ENCODE measurements at places on chromosomes 2 and 18.
A peak's percentile ranks its signal among the peaks of the same experiment; 100 is the strongest.

- DNase-seq, result no peak
Measured at GRCh38 chr18:40607542-40608148, 1347.4 kb upstream of the PIK3C3 start.

DNA sequence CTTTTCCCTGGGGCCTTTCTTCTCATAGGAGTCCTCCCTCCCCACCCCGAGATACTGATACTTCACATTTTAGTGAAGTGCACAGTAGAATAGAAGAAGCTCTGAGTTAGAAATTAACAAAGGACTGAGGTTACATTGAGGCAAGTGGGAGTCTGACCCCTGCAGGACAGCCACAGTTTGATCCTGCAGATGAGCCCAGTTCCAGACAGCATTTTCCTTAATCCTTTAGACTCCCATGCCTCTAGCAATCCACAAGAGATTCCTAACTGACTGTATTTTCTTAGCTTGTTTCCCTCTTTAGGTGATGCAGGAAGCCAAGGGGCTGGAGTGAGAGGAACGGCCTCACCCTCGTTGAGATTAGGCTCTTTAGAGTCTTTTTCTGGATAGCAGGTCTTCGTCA is 204.0 kb downstream of the CYRIA start:
- no peak for DNase-seq

DNA sequence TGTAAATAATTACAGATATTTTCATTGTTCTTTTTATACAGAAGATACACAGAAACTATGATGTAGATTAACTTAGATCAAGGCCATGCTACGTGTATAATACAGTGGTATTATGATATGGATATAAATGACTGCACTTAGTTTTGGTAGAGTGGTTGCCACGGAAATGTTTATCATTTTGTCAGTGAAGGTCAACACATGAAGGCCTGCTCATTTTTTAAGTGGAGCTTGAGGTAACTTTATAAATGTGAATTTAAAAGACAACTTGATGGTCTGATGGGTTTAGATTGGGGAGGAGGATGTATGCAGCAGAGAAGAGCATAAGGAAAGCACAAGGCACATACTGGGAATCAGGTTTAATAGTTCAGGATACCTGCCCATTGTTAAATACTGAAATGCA is 14.4 kb upstream of the BBS5 start:
- no peak for DNase-seq

- no peak for DNase-seq
Measured at GRCh38 chr18:25516747-25517498, 165.0 kb upstream of the ZNF521 start.

DNA sequence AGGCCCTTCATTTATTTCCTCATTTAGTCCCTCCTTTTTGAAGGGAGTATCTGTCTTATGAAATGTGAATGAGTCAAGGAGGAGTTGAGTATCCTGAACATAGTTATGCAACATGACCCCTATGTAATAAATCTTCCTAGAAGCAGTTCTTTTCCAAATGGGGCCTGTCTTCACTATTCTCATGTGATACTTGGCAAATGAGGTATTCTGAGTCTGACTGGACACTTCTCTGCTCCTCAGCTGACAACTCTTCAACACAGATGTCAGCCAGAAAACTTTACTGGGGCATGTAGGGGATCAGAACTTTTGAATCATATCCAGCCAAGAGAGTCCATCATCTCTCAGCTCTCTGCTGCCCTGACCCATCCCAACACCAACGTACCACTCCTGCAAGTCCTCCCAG is 291.6 kb downstream of the ZNF385B start:
- no peak for DNase-seq

GRCh38 chr2:31940920-31941319 is 69.9 kb downstream of the MEMO1 start:
- no peak for DNase-seq

DNA sequence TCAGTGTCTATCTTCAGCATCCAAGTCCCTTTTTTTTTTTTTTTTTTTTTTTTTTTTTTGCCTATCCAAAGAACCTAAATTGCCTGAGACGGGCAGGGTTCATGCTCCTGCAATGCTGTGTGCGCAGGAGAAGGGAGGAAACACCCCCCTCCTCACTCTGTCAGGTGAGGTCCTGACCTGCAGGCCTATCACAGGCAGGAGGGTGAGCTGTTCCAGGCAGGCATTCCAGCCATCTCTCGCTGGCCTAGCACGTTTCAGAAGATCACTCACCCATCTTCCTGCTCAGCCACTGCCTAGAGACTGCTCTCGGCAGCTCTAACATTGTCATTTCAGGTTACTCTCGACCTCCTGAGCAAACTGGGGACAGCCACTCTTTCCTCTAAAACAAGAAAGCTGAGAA is 48.4 kb upstream of the LAPTM4A start:
- DNase-seq, result no peak

DNA sequence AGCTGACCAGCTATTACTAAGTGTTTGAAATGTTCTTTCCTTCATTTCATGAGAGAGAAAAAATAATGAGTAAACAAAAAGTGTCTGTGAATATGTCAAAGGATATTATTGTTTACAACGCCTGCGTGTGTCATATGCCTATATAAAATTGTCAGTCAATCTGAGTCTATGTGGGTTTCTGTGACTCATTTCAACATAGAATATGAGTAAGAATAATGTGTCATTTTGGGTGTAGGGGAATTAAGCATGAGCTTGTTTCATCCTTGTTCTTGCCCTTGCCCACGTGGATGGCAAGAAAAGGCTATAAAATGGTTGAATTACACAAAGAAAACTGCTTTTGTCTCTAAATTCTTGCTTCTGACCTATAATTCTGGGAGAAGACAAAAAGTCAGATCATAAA is 466.0 kb downstream of the PTH2R start:
- DNase-seq, result no peak

DNA sequence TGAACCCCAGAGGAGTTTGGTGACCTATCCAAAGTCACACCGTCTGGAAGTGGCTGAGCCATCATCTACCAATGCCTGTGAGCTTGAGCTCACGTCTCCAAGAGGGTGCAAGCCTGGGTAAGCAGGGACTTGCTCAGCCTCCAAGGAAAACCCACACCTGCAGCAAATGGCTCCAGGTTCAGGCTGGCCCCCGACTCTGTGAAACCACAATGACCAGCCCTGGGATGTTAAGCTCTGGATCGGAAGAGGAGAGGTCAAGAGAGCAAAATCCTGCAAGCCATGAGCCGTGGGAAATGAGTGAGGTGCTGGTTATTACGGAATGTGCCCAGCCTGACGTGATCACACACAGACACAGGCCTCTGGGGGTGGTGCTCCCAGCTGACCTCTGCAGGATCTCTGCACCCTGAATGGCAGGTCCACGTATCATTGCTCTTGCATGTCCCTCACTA is 94.1 kb upstream of the OTOS start:
- no peak for DNase-seq

GRCh38 chr2:98717621-98718020 is 13.3 kb downstream of the MGAT4A start:
- no peak for DNase-seq

DNA sequence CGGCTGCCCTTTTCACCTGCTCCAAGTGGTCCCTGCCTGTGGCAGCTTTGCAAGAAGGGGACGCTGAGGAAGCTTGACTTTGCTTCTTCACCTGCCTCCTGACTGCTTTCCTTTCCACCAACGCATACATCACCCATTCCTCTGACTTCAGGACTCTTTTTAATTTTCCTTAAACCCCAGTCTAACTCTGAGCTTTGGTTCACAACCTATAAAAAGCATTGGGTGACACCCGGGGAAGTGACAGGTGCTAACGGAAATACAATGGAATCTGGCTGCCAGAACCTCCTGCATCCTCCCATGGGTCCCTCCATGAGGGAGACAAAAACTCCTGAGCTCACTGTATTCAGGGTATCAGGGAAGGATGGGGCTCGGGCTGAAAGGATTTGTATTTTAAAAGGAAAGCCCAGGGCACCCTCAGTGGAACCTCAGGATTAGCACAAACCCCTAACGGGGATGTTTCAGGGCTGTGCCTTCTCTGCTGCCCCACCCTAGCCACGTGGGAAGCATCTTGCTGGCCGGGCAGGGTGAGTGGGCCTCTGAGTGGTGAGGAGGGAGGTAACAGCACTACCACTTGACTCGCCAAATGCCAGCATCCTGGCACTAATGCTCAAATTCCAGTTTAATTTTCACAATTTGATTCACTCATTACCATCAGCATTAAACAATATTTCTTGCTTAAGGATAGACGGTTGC is 284.8 kb downstream of the CELF4 start:
- no peak for DNase-seq

GRCh38 chr2:48169141-48169592 is 262.9 kb upstream of the FBXO11 start:
- no peak for DNase-seq

DNA sequence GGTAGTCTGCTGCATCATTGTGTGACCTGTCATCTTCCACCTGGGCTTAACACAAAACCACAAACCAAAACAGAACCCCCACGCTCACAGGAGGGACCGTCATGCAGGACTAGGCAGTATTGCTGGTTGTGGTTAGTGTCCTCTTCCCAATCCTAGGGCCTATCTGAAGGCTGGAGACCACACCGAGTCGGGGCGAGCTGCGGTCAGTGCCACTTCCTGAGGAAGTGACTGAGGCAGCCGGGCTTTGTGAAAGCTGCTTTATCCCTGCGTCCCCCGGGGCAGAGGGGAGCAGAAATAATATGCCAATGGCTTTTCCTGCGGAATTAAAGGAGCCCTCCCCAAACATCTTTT is 22.9 kb downstream of the ZNF532 start:
- no peak for DNase-seq

DNA sequence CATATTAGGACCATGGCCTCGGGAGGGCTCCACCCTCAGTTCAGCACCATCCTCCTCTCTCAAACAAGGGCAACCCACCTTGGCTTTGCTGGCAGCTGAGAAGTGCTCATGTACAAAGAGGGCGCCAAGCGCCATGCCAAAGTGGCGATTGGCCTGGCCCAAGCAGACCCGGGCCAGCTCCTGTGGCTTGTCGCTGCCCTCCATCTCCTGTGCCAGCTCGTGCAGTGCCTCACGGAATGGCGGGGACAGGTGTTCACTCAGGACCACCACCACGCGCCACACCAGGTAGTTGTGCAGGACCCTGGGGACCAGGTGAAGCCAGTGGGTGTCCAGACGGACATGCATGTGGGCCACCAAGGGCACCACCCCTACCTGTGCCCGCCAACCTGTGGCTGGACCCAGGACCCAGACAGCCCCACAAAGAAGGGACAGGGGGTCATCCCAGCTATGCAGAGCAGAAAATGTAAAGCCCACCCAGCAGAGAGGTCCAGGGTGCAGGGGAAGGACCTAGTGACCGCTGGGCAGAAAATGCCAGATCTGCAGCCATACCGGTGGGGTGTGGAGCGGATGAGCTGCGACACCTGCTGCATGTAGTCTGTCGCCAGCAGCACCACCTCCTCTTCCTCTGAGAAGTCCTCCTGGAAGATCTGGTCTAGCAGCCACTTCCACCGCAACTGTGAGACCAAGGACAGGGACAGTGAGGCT is 3.6 kb downstream of the ECEL1 start:
- no peak for DNase-seq

DNA sequence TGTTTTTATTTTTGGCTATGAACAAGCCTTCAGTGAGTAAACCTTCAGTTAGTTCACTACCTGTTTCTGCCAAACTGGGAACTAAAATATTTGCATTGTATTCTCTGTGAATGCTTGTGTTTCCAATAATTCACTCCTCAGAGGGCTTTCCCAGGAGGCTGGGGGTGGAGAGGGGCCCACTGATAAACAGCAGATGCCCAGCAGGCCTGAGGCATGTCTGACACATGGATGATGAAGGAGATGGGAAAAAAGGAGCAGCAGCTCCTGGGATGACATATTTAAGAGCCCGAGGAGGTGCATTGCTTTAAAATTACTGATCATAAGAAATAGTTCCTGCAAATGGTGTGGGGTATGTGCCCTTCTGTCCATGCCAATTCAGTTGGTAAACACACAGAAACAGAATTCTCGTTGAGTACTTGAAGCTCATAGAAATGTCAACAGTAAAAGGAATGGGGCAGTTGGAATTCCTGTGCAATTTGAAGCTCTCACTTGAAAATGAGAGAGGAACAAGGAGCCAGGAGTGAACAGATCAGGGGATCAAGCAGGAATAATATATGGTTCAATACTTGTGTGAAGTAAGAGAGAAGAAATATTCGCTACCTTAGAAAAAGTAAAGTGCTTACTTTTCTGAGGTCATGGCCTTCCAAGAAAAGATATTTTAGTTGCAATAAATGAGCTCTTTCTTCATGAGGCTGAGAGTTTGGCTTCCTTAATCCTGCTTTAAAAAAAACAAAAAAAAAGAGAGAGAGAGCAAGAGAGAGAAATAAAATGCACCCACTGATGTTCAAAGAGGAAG is 22.0 kb upstream of the HNMT start:
- no peak for DNase-seq

- DNase-seq, result no peak
Measured at GRCh38 chr2:186624276-186624675, 34.4 kb downstream of the ITGAV start.

GRCh38 chr2:177164584-177165052 is 48.0 kb upstream of the HNRNPA3 start:
- peak; percentile 63 for DNase-seq

GRCh38 chr2:216727346-216728122 is 32.2 kb upstream of the IGFBP5 start:
- DNase-seq, result no peak

DNA sequence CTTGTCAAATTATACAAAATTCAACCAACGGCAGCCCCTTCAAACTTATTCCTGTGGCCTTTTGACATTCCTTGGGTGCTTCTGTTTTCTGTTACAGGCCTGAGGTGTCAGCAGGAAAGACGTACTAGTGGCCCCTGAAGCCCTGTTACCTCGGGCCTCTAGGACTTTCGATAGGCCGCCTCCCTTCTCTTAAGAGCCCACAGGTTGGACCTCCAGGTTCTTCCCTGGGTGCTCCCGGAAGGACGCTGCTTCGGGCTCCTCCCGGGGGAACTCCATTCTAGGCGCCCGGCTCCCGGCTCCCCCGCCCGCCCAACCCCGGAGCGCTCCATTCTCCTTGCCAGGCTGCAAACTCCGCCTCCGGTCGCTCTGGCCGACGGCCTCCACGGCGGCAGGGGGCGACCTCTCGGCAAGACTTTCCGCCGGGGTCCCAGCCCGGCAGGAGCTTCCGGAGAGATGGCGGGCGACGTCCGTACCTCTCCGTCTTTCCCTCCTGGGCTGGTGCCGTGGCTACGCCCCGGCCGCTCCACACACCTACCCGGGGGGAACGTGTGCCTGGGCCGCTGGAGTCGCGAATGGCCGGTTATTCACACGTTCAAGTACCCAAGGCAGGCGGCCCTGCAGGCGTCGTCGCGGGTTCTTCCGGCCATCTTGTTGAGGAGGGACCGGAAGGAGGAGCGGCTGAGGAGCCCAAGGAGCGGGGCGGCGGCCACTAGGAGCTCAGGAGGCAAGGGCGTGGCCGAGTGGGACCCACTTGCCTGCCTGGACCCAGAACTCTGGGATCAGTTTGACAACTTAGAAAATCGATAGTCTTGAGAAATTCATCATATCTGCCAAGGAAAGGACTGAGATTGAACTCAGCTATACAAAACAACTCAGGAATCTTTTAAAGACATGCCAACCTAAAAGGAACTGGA is 27.5 kb downstream of the BOLA3 start:
- DNase-seq, result peak; percentile 82

GRCh38 chr2:1995584-1995983 is 251.3 kb upstream of the PXDN start:
- no peak for DNase-seq
